ENCODE measurements at places on chromosomes 4 and X.

GRCh38 chrX:19057856-19058255 is 64.4 kb downstream of the ADGRG2 start:
- DNase-seq = no peak

GRCh38 chr4:135238940-135239339 is 1037.4 kb upstream of the PABPC4L start:
- DNase-seq = no peak

DNA sequence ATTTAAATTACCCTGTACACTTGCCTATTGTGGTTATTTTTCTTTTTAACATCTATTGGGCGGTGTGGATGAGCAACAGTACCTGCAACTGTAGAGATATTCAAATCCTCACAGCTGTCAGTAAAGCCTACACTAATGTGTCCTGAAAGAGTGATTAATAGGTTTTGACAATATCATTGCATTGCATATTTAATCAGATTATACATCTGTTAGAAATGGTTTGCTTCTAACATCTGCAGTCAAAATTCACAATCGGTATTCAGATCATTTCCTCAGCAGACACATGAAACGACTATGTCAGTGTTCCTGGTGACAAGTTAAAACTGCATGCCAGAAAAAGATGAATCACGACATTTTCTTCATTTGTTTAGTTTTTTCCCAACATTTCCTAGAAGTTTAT is 254.6 kb upstream of the EPHA5 start:
- DNase-seq = no peak

GRCh38 chrX:22690116-22690515 is 309.6 kb upstream of the DDX53 start:
- DNase-seq = no peak

DNA sequence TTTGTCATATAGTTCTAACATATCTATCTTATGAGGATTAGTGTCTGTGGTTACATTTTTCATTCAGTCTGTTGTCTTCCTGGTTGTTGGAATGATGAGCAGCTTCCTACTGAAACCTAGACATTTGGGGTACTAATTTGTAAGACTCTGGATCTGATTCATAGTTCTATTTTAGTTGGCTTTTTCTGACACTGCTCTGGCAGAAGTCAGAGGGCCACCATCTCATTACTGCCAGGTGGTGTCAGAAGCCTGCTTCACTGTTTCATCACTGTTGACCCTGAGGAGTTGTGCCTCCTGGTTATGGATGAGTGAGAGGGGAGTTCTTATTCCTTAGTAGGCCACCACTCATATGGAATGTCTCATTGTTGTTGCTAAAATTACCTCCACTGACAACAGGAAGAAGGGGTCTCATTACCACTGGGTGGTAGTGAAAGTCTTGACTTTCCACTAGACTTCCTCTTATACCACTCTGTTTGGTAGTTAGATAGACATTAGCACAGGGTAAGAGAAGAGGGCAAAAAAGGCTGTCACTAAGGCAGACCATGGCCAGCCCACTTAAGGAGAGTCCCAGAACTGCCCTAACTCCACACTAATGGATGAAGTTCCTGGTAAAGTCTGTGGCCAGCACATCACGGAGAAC is 395.2 kb downstream of the SPOCK3 start:
- DNase-seq = no peak

DNA sequence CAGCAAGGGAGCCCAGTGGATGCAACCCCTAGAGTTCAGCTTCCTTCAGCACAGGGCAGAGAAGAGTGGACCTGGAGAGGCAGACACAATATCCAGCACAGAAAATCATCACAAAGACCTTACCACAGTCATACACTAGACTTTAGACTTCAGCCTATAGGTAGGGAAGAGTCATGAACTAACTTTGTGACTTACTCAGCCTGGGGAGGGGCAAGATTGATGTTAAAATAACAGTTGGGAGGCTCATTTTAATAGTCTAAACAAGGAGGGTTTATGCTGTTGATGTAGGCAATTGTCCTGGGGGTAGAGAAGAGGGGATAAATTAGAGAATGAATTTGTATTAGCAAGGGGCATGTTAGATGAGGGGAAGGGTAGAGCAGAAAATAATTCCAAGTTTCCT is 124.2 kb downstream of the SOWAHB start:
- no peak for DNase-seq

GRCh38 chrX:103404231-103405008 is 28.1 kb downstream of the BEX3 start:
- DNase-seq = peak; percentile 0

DNA sequence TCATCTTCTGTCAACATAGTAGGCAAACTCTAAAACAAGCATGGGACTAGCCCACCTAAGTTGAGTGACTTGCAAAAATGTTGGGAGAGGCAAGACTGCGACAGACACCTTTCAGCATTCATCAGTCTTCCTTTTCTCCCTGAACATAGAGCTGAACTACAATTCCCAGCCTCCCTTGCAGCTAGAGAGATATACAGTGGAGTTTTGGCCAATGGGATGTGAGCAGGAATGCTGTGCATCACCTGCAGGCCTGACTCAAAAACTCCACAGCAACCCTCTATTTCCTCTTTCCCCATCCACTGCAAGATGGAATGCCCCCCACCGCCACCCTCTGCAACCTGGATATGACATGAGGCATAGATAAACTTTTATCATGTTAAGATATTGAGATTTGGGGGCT is 66.5 kb downstream of the PDHA1 start:
- DNase-seq = no peak

DNA sequence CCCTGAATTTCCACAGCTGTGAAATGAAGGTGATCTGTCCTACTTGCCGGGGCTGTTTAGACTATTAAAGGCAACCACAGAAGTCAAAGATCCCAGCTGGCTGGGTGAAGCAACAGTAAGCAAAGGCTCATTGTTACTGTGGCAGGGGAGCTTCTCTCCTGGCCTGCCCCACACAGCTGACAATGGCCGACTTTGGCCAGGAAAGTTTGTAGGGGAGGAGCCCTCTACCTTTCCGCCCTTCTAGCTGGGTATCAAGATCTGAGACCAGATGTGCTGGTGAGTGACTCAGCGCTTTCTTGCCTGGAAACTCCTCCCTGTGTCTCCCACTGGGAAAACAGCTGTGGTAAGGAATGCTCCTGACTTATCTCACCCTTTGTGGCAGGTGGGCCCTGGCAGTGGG is 21.1 kb downstream of the RASSF6 start:
- DNase-seq = no peak

GRCh38 chrX:12958059-12958458 is 16.9 kb upstream of the TMSB4X start:
- DNase-seq = no peak

GRCh38 chrX:103376979-103377324 is 614 bp downstream of the BEX3 start:
- DNase-seq = no peak

DNA sequence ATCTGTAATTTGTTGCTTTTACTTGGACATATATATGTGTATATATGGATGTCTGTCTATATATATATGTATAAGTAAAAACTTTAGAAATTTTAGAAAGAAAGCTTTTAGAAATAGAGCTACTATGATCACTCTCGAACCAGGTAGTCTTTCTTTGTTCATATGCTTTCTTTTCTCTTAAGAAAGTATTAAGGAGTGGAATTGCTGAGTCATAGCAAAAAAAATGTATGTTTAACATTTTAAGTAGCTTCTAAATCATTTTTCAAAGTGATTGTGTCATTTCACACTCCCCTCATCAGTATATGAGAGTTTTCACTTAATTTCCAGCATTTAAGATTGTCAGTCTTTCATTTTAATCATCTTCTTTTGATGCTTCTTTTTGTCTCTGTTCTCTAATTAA is 447.9 kb upstream of the TECRL start:
- no peak for DNase-seq

DNA sequence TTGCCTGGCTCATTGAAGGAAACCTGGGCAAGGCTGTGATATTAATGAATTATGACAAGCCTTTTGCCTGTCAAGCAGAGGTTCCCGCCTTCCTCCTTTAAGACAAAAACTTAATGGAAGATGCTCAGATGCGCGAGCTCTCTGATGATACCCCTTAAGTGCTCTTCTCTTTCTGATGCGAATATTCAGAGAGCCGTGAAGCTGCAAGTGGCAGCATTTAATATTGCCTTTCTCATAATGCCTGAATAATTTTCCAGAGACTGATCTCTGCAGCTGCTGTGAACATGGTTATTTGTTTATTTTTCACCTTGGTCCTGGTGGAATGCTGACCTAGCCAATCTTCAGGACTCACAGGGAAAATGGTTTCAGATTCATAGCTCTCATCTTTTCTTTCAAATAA is 251.8 kb downstream of the TENM3 start:
- DNase-seq = no peak

GRCh38 chr4:153652051-153652784 is 31.9 kb upstream of the TLR2 start:
- DNase-seq = no peak

DNA sequence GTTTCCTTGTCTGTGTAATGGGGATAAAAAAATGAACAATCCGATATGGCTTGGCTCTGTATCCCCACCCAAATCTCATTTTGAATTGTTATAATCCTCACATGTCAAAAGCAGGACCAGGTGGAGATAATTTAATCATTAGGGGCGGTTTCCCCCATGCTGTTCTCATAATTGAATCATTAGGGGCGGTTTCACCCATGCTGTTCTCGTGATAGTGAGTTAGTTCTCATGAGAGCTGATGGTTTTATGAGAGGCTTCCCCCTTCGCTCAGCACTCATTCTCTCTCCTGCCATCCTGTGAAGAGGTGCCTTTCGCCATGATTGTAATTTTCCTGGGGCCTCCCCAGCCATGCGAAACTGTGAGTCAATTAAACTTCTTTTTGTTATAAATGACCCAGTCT is 633.5 kb downstream of the RAPGEF2 start:
- DNase-seq = no peak

DNA sequence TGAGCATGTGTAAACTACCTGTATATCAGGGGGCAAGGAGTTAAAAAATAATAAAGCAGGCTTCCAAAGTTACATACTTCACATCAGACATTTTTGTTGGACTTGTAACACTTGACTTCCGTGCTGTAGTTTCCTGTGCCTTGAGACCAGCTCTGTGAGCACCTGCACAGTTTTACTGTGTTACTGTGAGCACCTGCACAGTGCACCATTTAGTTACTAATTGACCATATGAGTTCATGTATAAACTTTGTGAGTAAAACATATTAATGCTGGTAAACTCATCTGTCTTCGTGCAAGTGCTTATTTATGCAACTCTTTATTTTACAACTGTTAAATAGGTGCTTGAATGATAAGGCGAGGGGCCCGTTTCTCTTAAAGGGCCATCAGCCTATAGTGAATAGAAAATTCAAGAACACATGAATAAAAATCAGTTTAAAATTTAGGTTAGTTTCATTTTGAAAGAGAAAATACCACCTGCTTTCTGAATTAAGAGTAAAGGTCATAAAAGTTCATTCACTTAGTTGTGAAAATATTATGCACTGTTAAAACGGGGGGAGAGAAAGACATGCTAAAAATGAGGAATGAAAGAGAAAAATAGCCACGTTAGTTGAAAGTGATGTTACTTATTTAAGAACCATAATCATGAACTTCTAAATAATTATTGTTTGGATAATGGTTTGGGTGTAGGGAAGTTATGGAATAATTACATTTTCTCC is 42.4 kb downstream of the USP9X start:
- DNase-seq = no peak

DNA sequence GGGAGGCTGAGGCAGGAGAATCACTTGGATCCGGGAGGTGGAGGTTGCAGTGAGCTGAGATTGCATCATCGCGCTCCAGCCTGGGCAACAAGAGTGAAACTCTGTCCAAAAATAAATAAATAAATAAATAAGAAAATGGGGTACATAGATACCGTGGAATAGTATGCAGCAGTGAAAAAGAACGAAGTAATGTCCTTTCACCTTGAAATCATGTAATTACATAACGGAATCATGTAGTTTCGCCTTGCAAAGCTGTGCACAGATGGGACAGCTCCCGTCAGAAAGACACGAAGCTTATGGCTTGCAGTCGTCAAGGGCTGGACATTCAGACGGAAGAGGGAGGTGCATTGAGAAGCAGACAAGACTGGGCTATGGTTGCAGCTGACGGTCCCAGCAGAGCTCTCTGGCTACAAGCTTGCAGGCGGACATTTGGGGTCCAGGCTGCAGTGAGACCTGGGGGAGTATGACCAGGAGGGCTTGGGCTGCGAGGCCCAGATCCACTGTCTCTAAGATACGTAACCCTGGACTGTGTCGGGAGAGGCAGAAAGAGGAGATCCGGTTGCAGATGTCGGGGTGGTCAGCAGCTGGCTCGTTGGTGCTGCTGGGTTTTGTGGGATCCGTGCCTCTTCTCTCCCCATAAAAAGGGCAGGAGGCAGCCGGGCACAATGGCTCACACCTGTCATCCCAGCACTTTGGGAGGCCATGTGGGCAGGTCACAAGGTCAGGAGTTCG is 6.2 kb upstream of the P2RY8 start:
- no peak for DNase-seq

DNA sequence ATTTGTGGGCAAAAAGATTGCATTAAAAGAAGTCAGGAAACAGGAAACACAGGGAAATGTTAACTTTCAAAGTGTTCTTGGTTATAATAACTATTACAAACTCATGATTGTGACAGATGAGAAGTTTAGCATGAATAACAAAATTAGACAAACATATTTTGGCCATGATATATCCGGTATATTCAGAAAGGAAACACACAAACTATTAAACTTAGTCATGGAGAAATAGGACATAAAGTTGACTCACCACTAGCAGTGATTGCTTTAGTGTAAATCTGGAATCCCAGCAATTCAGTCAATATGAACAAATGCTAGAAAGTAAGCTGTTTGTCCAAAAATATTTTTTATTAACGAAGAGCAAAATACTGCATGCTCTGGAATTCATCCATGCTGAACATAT is 1299.9 kb downstream of the C4orf33 start:
- no peak for DNase-seq

GRCh38 chrX:65657659-65658058 is 9.8 kb upstream of the MSN start:
- DNase-seq = no peak

- no peak for DNase-seq
Observed at GRCh38 chrX:39894683-39895082, 203.1 kb downstream of the BCOR start.

GRCh38 chr4:10506077-10506476 is 48.9 kb upstream of the ZNF518B start:
- no peak for DNase-seq

DNA sequence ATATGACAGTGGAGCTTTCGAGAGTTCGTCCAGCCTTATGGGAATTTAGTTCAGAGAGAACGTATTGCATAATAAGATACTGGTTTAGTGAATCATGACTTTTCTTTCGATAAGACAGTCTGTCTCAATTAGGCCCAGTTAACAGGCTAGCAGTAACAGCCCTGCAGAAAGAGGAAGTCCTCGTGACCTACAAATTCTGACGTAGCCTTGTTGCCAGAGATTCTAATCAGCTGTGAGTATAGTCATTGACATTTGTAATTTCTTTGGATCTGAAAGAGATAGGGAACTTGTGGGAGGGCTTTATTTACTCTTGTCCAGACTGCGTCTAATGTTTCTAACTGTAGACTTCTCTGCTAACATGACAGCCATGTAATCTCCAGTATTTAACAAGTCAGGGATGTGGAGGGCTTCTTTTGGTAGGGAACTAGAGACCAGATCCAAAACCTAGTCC is 15.8 kb downstream of the ART3 start:
- DNase-seq = no peak

- DNase-seq = no peak
Observed at GRCh38 chr4:6126971-6127745, 73.2 kb downstream of the JAKMIP1 start.

- no peak for DNase-seq
Observed at GRCh38 chr4:39931441-39931901, 46.2 kb downstream of the PDS5A start.

GRCh38 chrX:51024106-51024696 is 113.7 kb downstream of the BMP15 start:
- no peak for DNase-seq

Measured in NCI-H748 treated with DMSO at 0.1 percent for 48 hours (cell line).